ENCODE measurements at places on chromosomes 3 and 15.

- DNase-seq: peak; percentile 68
These were observed 101.5 kb downstream of the FBLN2 start for GRCh38 chr3:13650210-13651056.

DNA sequence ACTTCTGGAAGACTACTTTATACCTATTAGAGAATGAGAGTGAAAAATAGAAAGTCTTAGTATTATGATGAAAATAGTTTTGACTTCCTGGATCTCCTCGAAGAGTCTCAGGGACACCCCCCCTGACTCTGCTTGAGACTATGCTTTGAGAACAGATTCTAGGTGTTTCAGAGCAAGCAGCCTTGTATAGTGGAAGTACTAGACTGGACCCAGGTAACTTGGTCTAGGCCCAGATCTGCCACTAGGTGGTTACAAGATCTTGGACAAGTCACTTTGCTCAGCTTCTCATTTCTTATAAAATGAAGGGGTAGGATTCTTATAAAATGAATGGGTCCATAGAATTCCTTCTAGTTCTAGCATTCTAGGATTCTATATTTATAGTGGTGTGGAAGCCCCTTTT is 9.1 kb downstream of the ABHD5 start:
- peak; percentile 64 for DNase-seq

- no peak for DNase-seq
These were observed 63.9 kb downstream of the MEX3B start for GRCh38 chr15:81981908-81982307.

- peak; percentile 87 for DNase-seq
These were observed 60.1 kb downstream of the MGLL start for GRCh38 chr3:127762077-127762786.

- DNase-seq: peak; percentile 23
These were observed 12.8 kb upstream of the SH3BP5 start for GRCh38 chr3:15345066-15345607.

DNA sequence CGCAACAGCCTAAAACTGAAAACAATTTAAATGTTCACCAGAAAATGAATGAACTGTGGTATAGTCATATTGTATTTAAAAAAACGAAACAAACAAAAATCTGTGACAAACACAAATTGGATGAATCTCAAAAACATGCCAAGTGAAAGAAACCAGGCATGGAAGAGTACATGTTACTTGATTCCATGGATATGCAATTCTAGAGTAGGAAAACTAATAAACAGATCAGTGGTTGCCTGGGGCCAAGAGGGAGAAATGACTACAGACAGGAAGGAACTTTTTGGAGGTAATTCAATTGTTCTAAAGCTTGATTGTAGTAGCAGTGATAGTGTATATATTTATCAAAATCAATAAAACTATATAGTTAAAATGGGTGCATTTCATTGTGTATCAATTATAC is 16.8 kb downstream of the UBE3A start:
- DNase-seq: no peak

- DNase-seq: no peak
These were observed 36.9 kb downstream of the RFTN1 start for GRCh38 chr3:16476636-16477035.

DNA sequence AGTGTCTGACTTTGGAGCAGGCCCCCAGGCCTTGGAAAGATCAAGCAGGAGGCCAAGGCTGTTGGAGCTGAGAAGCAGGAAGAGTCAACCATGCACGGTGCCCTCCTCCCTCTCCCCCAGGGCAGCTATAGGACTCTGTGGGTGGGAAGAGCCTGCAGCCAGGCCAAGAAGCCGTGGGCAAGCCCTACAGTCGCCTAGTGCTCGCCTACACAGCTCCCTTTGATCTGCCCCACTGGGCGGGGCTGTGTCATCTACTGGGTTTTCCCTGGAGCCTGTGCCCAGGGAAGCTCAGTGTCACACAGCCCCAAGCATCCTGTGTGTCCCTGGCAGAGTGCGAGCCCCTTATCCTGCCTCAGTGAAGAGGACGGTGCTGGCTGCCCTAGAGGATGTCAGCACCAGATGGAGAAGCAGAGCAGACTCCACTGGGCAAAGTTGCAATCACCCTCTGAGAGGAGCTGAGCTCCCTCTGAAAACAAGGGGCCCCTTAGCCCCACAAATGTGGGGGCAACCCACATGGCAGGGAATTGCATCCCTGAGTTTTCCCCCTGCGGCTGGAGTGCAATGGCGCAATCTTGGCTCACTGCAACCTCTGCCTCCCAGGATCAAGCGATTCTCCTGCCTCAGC is 72.2 kb downstream of the KLF13 start:
- no peak for DNase-seq

DNA sequence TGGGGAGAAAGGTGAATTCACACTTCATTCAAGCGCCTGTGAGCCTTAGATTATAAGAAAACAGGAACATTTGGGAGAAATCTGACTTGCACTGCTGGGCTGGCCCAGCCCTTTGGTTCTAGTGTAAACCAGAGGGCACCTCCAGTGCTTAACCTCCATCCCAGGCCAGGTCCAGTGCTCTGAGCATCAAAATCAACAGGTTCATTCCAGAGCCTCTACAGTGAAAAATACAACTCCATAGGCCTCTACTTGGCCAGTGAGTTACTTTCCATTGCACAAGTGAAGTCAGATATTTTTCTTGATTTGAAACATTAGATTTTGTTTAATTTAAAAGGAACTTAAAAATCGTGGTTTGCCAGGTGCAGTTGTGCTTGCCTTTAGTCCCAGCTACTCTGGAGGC is 3.0 kb downstream of the SNUPN start:
- no peak for DNase-seq

- no peak for DNase-seq
These were observed 26.3 kb downstream of the DZIP1L start for GRCh38 chr3:138089091-138089490.

DNA sequence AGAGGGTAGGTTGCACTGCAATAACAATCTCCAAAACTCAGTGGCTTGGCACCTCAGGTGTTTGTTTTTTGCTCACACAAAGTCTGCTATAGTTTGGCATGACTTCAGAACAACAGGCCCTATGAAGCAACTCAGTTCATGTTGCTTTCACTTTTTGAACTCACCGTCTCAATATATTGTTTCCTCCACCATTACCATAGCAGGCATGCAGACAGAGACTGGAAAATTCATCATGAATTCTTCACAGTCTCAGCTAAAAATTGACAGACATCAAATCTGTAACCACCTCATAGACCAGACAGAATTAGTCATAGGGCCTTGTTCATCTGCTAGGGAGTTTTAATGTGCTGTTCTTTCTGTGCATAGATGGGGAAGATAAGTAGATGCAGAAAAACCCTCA is 161.4 kb upstream of the POU1F1 start:
- no peak for DNase-seq

GRCh38 chr15:60540002-60540651 is 61.2 kb upstream of the ICE2 start:
- DNase-seq: peak; percentile 33

DNA sequence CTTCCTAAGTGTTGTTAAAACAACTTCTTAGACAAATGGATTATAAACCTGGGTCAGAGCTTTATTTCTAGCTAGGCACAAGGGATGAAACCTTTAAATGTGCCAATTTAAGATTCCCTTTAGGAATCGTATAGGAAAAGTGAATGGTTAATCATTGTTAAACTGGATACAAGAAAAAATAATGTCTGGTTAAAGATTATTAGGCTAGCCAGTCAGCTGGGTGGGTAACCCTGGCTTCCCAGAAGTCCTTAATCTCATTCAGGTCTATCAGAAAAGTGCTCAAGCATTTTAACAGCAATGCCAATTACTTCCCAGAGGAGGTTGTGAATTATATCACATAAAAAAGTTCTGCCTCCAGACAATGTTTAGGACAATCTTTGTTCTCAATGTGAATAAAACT is 37.6 kb downstream of the NANOGP8 start:
- DNase-seq: no peak

GRCh38 chr15:74873036-74873755 is at the start of gene SCAMP2:
Gene SCAMP2, minus strand, starts transcription at chr15:74873365. Its CDS starts 110 bp downstream, at chr15:74873255.
- DNase-seq: peak; percentile 96

DNA sequence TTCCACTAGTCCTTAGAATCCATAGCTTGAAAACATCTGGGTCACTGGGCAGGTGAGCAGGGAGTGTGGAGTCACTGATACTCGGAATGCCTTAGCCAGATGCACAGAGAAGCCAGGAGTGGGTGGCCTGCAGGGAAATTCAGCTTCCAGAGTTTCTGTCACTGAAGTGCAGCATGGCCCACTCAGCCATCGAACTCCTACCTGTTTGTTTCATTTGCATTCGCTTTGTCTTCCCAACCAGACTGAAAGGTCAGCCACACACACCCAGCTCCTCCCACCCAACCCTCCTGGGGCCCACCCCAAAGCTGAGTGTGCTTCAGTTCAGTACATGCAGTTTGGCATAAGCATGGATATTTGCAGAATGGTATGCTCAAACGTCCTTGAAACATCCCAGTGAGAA is 124.5 kb upstream of the ATP10A start:
- DNase-seq: no peak

DNA sequence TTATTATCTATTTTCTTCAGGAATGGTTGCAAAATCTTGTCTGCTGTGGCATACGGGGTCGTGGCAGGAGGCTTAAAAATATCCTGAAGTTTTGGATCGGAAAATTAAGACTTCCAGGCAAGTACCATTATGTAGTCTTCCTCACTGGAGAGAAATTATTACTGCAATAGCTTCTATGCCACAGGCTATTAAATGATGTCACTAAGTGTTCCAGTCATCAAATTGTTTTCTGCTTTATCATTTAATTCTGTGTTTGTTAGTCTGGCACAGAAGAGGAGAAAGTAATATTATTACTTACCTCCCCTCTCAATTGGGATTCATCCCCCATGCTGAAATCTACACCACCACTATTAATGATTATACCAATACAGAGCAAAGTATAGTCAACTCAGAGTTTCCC is 378.2 kb upstream of the ALCAM start:
- no peak for DNase-seq

DNA sequence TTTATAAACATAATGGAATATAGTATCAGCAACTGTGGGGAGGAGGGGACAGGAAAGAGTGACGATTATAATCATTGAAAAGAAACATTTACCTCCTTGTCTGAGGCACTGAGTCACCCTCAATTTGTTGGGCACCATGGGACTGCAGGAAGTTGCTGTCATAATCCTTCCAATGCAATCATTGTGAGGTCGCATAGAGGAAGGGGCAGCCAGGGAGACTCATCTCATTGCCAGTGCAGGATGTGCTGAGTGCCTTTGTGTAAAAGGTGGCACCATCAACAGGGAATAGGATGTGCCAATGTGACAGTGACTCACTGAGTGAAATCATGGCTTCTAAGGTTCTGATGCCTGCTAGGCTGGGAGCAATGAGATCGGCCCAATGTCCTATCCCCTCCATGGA is 300.4 kb upstream of the ADAMTS9 start:
- DNase-seq: no peak

DNA sequence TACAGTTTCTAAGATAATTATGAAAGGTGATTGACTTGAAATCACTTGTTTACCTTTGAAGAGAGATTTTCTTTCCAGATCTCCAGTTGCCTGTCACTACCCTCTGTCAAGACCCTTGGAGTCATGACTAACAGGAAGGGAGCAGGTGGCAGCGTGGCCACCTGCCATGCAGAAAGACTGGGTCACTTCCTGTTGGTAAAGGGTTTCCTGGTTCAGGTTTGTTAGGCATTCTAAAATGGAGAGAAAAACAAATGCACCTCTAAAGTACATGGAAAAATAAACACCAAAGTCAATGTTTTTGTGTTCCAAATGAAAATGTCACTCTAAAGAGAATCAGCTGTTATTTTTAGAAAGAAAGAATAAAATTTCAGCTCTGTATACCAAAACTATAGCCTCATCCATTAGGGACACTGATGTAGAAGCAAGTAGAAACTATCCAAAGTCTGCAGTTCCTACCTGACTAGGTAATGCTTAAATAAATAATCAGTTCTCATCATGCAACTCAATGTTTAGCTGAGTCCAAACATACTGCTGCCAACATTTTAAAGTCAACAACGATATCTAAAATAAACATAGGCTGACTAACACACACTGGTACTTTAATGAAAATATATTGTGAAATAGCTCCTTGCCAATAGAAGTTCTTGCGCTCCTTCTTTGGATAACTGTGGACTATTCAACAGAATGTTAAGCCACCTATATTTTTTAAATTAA is 23.9 kb upstream of the TM4SF1 start:
- no peak for DNase-seq

DNA sequence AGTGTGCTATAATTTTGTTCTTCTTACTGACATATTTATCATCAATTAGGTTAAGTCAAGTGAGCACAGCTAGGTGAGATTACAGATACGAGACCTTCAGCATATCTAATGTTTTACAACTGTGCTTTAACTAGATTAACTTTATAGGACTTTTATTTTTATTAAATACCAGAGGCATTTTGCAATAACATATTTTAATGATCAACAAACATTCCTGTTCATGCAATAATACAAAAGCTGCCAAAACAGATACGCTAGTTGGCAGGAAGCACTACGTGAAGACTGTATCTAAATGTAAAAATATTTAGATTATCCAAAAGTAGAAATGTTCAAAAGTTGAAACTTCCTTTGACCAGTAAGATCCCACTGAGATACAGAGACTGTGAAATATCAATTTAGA is 139.1 kb downstream of the CBLB start:
- DNase-seq: no peak

DNA sequence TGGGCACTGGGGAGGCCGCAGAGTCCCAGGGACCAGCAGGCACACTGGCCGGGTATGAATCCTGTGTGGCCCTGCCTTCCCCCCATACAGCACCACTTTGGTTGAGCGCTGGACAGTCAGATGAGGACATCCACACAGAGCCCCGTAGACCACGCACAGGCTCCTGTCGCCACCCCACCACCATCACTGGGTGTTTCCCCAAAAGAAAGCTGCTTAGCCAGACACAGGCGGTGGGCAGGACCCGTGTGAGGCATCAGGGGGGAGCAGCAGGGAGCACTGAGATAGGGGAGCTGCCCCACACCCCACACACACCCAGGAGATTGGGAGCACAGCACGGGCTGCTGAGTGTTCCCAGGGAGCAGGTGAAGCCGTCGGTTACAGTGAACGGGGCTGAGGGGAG is 42.4 kb upstream of the SLC41A3 start:
- no peak for DNase-seq

GRCh38 chr3:40237889-40238571 is 71.5 kb upstream of the EIF1B start:
- no peak for DNase-seq

GRCh38 chr15:25689592-25689991 is 173.5 kb downstream of the ATP10A start:
- DNase-seq: no peak

GRCh38 chr3:128585974-128586373 is 64.6 kb downstream of the RPN1 start:
- no peak for DNase-seq

GRCh38 chr3:514192-514591 is 317.6 kb downstream of the CHL1 start:
- DNase-seq: no peak

- no peak for DNase-seq
These were observed 4.4 kb upstream of the GNAI2 start for GRCh38 chr3:50231581-50231980.

- DNase-seq: no peak
These were observed 48.6 kb upstream of the SLCO2A1 start for GRCh38 chr3:134078169-134078831.

GRCh38 chr15:84881520-84881830 is 3.0 kb upstream of the SLC28A1 start:
- DNase-seq: no peak

- DNase-seq: no peak
These were observed 8.0 kb downstream of the POC1A start for GRCh38 chr3:52146189-52146588.

Measured in GM12865 (cell line).